ENCODE measurements at places on chromosomes 7 and 10.

- no peak for DNase-seq
Measured at GRCh38 chr7:55387062-55387965, 22.2 kb downstream of the LANCL2 start.

GRCh38 chr10:6108631-6109443 is 20.0 kb downstream of the RBM17 start:
- DNase-seq: no peak

GRCh38 chr7:44184206-44184872 is 4.9 kb downstream of the GCK start:
- peak; percentile 52 for DNase-seq

GRCh38 chr7:26060733-26061677 is 91.0 kb upstream of the NFE2L3 start:
- DNase-seq: no peak

GRCh38 chr7:150848111-150848510 is 4.2 kb upstream of the AOC1 start:
- DNase-seq: no peak

DNA sequence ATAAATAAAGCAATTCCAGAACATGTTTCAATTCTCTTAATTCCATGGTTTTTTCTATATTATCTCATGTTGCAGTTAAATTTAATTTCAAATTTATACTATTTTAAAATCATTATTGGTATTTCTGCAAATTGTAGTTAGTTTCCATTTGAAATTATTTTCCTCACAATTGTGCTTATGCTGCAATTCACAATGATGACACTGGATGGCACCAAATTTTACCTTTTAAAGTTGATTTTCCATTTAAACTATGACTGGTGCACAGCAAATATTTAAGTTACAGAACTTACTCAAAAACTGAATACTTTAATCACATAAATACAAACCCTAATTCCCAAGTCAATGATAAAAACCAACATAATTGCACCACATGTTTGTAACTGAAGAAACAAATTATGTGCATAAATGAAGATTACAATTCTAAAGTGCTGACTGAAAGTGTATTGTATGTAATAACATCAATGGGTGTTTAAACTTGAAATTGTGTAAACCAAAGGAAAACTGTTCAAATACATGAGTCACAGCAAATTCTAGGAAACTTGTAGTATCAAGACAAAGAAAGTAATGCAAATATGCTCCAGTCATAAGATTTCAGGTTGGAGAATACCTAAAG is 75.3 kb upstream of the AASS start:
- DNase-seq: no peak

DNA sequence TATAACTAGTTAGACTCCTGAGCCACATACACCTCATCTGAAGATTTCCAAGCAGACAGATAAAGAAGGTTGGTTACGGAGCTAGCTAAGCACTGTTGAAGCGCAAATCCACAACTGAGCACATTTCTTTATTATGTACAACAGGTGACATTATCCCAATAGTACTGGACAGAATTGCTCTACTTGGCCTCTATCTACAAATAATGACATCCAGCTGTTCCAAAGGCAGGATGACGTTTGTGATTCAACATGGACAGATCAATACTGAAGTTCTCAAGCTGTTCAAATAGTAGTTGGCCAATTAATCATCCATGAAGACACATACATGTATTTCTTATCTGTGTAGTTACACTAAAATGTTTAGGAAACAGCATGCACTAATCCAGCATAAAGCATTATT is 101.0 kb downstream of the UBE2H start:
- DNase-seq: no peak

- DNase-seq: no peak
Measured at GRCh38 chr7:27688056-27688455, 25.4 kb upstream of the HIBADH start.

GRCh38 chr10:72087969-72088888 is at the start of gene SPOCK2:
SPOCK2 (minus strand) TSS chr10:72088551; CDS start chr10:72088328, 223 bp downstream.
- no peak for DNase-seq

DNA sequence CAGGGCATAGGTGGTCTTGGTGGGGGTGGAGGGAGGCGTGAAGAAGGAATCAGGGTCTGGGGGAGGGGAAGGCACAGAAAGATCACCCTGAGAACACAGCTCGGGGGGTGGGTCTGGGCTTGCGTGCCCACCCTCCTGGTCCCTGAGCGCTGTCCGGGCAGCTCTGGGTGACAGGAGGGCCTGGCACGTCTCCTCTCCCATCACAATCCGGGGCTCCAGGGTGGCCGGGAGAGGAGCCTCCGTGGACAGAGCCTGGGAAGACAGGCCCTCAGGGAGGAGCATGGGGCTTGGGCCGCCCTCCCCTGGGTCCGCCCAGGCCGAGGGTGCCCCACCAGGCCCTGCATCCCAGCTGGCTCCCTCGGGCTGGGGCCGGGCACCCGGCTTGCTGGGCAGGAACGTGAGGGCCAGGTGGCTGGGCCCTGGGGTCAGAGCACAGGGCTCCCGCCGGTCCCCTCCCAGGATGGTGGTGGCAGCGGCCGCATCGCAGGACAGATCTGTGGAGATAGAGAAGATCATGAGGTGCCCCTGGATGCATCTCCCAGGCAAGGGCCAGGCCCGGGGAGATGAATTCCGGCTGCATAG is 3.1 kb downstream of the NACAD start:
- DNase-seq: no peak

- DNase-seq: no peak
Measured at GRCh38 chr10:12945690-12946359, 55.7 kb downstream of the CCDC3 start.

GRCh38 chr10:110398419-110399105 is 93.8 kb upstream of the SMNDC1 start:
- DNase-seq: peak; percentile 95

GRCh38 chr10:94630017-94630688 is 53.4 kb upstream of the CYP2C18 start:
- no peak for DNase-seq

GRCh38 chr10:64547168-64547567 is 1026.0 kb downstream of the REEP3 start:
- no peak for DNase-seq

GRCh38 chr10:105468759-105469158 is 827.7 kb downstream of the SORCS3 start:
- DNase-seq: no peak

- DNase-seq: no peak
Measured at GRCh38 chr7:155580367-155580766, 34.0 kb upstream of the CNPY1 start.

- no peak for DNase-seq
Measured at GRCh38 chr10:121092720-121093095, 241.5 kb downstream of the WDR11 start.

DNA sequence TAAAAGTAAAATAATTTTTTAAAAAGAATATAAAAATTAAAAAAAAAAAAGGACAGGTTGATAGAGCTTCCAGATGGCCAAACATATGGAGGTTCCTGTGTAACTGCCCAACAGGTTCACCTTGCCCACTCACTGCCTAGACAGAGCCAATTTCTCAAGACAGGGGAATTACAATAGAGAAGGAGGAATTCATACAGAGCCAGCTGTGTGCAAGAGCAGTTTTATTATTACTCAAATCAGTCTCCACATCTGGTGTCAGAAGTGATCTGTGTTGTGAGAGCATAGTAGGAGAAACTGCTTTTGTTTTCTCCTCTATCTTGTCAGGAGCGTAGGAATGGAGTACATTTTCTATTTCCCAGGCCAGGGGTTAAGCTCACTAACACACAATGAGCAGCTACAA is 31.0 kb downstream of the C7orf33 start:
- DNase-seq: no peak

GRCh38 chr10:79320820-79321493 is 26.3 kb upstream of the PPIF start:
- peak; percentile 87 for DNase-seq

GRCh38 chr7:155299535-155300202 is 2.0 kb downstream of the INSIG1 start:
- no peak for DNase-seq

DNA sequence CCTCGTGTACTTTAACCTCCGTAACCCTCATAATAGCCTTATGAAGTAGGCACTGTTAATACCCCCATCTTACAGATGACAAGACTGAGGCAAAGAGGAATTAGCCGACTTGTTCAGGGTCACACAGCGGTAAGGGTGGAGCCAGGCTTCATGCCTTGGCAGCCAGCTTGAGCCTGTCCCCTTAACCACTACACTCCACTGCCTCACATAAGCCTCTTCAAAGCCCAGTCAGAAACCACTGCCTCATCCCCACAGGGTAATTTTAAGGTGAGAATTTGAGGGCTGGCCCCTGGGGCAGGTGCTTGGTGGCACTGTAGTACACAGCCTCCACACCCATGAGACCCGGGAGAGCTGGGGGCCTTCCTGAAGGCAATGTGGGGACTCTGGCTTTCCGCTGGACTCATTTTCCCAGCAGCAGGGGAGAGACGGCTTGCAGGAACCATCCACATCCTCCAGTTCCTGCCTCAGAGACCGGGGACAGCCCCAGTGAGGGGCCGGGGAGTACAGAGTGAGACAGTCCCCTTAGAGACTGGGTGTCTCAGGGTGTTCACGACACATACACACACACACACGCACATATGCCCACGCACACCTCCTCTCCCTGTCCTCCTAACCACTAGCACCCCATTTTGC is 7.6 kb upstream of the C10orf105 start:
- DNase-seq: no peak

- no peak for DNase-seq
Measured at GRCh38 chr10:23362069-23362830, 17.7 kb upstream of the C10orf67 start.

DNA sequence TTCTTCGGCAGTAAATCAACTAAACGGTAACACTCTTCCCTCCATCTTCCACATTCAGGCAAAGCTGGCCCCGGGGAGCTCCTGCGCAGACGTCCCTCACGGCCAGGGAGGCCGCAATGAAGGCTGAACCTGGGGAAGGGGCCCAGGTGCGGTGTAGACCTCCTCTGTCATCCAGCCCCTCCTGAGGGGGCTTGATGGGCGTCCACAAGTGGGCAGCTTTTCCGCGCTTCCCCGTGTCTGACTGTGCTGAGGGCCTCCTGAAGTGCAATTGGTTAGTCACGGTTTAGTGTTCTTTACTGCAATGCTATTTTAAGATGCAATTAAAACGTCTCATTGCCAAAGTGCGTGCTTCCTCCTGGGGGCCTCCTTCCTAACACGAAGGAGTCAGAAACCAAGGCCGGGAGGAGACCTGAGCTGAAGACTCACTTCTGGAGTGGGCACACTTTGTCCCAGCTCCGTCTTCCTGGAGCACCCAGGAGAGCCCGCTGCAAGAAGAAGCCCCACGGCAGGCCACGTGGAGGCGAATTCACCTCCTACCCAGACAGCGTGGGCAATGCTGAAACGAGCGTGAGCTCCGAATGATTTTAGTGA is 173.3 kb downstream of the ELFN1 start:
- no peak for DNase-seq

DNA sequence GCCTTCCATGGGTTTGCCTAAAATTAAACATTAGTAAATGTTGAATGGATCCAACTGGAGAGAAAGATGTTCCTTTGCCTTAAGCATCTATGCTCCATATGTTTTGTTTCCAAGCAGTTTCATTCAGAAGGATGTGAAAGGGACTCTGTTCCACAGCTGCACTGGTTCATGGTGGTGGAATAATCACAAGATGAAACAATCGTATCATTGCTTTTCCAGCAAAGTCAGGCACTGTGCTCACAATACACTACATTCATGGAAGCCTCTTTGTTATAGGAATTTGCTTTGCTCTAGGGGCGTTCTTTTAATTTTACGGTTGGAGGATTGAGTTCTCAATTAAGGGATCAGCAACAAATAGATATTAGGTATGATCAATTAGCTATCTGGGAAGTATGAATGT is 33.8 kb downstream of the RAMP3 start:
- DNase-seq: no peak

DNA sequence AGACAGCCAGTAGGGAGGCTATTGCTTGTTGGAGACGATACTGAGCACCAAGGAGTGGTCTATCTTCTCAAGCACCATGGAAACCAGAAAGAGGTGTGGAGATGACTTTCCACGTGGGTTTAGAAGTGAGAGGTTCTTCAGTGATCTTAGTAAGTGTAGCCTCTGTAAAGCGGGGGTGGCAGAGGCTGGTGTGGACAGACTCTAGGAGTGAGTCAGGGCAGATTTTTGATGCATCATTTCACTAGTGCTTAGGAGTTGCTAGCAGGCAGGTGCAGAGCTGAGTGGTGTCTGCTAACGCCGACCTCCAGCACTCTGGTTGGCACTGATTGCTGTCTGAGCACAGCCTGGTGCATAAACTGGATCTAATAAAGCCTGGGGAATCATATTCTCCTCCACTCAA is 78.4 kb upstream of the ADO start:
- no peak for DNase-seq

DNA sequence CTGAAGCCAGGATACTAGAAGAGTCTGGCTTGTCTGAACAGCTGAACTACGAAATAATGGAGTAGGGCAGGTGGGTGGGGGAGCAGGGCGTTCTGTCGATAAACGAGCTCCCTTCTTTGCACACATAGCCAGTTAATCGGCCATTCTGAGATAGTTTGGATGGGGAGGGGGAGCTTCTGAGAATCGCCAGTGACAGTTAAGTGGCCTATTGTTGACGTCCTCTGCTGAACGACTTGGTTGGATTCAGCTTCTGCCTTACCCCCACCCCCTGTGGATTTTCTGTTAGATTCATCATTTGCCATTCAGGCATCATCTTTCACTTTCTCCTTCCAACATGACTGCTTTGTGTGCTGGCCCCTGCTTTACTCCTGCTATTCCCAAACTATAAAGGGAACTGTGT is 520 bp downstream of the CPA5 start:
- DNase-seq: no peak

GRCh38 chr10:90417476-90418210 is 440.2 kb downstream of the HTR7 start:
- DNase-seq: no peak

GRCh38 chr7:126524967-126525366 is 727.8 kb downstream of the GRM8 start:
- no peak for DNase-seq

DNA sequence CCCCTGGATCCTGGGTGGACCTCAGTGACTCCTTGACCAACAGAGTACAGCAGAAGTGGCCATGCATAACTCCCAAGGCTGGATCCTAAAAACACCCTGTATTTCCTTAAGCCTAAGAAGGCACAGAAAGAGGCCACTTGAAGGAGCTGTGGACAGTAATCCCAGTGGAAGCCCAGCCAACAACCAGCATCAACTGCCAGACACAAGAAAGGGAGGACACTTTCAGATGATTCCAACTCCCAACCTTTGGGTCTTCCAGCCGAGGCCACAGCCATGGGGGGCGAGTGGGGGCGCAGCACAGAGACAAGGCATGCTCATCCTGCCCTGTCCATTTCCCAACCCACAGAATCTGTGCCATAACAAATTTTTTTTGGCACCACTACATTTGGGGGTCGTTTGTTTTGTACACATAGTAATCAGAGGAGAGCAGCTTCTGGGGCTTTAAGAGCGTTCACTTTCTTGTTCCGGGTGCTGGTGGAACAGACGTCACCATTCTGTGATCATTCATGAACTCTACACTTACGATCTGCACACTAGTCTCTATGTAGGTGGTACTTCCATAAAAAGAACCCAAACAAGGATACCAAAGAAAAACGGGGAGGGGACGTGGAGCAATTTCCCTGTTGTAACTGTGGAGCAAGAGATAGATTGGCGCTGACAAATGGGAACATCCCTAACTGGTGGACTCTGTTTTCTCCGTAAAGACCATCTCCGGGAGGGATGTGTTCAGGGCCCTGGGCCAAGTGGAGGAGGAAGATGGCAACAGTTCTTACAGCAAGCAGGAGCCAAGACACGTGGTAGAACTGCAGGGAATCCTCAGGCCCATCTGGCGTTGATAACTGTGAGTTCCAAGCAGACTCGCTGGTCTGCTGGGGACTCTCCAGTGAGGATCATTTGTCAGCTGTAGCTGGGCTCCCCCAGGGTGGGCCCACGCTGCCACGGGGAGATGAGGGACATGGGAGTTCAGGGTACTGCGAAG is 6.0 kb upstream of the SLC29A3 start:
- DNase-seq: peak; percentile 52
